T follicular helper cell (primary cell): ENCODE measurements at places on chromosomes 13 and 19.
A peak's percentile ranks its signal among the peaks of the same experiment; 100 is the strongest.

DNA sequence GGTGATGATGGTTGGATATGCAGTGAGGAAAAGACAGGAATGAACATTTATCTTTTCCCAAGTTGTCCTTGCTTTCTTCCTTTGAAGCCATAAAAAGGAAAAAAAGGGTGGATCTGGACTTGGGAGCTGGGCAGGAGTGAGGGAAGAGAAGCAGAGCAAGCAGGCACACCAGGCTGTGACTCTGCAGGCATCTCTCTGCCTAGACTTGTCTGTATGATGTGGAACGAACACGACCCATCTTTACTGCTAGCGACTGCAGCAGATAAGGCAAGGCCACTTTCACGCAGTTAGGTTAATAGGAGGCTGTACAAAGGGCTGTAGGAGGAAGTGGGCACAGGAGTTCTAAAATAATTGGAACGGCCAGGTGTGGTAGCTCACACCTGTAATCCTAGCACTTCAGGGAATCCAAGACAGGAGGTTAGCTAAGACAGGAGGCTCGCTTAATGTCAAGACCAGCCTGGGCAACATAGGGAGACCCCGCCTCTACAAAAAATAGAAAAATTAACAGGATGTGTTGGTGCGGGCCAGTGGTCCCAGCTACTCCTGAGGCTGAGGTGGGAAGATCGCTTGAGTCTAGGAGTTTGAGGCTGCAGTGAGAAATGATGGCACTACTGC lies 961 bp upstream of the URI1 start:
- no peak for DNase-seq

DNA sequence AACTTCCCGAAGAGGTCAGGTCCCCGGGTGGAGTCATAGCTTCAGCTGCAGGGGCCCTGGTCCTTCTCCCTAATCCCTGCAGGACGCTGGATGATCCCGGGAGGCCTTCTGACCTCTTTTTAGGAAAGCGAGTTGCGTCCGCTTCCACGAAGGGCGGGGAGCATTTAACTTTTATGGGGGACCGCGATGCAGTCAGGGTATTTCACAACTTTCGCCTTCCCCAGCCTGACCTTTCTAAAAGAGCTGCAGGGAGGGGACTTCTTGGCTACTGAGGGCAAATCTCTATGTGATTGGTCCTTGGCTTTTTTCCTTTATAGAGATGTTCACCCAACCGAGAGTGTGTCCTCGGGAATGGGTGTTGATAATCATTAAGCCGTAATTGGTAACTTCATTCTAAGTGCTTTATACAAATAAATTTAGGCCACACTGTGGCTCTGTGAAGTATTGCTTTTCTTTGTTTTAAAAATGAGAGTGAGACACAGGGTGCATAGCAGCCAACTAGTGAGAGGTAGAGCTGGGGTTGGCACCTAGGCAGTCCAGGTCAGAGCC lies 778 bp downstream of the ZNF230 start:
- DNase-seq: no peak

GRCh38 chr13:78786459-78786858 lies 127.5 kb upstream of the OBI1 start:
- DNase-seq: no peak

DNA sequence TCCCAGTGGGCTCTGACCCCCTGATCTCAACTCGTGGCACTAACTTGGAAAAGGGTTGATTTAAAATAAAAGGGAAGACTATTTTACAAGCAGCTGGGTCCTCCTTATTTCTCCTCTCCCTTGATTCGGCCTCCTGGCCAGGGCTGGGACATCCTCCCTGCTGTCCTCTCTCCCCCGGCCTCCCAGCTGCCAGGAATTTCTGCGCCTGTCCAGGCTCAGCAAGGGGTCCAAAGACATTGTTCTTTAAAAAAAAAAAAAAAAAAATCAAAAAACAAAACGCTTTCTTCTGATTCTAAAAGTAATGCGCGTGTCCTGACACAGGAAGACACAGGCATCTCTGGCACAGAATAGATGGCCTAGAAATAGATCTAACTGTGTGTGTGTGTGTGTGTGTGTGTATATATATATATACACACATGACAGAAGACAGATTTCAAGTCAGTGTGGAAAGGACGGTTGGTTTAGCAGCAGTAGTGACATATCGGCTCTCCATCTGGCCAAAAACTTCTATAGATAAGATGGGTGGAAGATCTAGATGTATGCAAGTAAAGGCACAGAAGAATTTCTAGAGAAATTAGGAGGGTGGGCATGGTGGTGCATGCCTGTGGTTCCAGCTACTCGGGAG lies 12.3 kb upstream of the LENG8 start:
- no peak for DNase-seq

GRCh38 chr13:49336655-49337054 lies 88.9 kb downstream of the CDADC1 start:
- no peak for DNase-seq

DNA sequence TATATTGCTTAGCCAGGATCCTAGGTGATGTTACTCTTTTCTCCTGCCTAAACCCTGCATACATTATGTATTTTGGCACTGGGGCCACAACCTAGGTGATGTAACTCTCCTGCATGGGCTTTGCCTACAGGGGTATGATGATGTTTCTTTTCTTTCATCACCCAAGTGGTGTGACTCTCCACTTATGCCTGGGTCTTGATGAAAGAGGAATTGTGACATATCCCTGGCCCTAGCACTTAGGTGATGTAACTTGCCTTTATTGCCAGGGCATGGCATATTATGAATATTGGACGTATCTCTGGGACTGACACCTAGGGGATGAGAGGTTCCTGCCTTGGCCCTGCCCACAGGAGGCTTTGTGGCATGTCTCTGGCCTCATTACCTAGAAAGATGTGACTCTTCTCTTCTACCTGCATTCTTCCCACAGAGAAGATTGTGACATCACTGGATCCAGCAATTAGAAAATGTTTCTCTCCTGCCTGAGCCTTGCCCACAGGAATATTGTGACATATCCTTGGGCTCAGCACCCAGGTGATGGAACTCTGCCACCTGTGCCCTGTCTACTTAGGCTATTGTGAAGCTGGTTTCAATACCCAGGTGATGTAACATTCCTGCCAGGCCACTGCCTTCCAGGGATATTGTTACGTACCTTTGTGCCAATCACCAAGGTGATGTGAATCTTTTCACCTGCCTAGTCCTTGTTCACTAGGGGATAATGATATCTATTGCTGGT lies 27.3 kb upstream of the ZNF254 start:
- DNase-seq: no peak

DNA sequence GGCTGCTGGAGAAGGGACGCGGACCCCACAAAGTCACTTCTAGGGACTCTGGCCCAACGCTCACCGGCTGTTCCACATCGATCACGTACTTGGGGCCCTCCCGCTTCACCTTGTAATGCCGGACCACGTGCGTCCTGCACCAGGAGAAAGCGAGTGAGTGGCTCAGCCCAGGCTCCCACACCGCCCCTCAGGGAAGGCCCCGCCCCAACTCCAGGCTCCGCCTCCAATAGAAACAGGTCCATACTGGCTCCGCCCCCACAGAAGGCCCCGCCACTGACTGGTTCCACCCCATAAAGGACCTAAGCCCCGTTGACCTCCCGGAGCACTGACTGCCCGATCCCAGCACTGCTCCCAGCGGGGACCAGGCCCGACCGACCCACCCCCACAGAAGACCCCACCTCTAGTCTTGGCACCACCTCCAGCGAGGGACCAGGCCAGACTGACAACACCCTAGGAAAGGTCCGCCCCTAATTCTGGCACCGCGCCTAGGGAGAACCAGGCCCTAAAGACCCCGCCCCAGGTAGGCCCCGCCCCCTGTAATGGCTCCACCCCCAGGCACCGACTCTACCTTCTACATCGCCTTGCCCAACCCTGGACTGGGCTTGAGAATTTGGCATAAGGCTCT lies 11.3 kb downstream of the STAP2 start:
- DNase-seq: peak; percentile 54

- peak; percentile 50 for DNase-seq
Measured at GRCh38 chr19:40612831-40613689, 11.9 kb downstream of the LTBP4 start.

- no peak for DNase-seq
Measured at GRCh38 chr13:42832341-42833096, 51.1 kb downstream of the FAM216B start.

- DNase-seq: no peak
Measured at GRCh38 chr13:98519976-98520375, 56.9 kb downstream of the STK24 start.

DNA sequence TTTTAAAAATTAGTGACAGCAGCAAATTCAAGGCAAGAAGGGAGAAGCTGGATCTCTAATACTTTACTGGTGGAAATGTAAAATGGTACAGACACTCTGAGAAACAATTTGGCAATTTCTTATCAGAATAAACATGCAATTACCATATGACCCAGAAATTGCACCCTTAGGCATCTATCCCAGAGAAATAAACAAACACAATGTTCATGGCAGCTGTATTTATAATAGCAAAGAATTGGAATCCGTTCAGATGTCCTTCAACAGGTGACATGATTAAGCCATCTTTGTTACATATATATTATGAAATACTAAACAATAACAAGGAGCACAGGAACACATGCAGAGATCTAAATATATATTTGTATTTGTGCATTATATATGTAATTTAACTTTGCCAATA lies 756.5 kb downstream of the SLITRK1 start:
- no peak for DNase-seq

DNA sequence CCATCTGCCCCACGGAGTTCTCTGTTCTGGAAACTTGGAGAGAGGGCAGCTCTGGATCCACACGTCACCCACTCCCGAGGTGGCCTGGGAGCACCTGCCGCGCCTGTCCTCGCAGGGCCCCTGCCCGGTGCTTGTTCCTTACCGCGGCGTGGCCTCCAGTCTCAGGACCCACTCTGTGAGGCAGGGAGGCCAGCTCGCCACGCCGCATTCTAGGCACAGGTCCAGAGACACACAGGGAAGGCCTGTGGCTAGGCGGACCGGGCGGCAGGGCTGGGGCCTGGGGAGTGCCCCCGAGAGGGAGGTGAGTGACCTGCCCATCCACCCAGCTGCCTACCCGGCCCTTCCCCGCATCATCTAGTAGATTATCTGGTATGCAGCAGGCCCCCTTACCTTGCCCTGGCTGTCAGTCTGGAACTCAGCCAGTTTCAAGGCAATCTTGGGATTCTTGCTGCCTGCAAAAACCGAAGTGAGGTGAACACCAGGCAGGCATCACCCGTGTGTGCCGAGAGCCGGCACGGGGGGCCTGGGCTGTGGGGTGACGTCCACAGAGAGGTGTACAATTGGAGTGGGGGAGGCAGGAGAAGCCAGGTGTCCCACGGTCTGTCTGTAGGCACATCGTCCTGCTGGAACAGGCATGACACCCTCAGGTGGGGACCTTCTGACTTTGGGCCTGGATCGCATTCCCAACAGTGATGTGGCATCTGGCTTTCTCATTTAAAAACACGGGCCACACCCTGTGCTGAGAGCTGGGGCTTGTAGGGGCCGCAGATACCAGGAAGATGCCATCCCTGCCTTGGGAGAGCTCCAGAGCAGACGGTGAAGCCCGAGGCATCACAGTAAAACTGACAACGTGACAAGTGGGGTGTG lies 23.6 kb downstream of the DPP9 start:
- DNase-seq: no peak

GRCh38 chr19:49823472-49823871 lies 5.4 kb downstream of the MED25 start:
- no peak for DNase-seq

- no peak for DNase-seq
Measured at GRCh38 chr19:5154129-5154798, 185.4 kb downstream of the KDM4B start.

- DNase-seq: peak; percentile 32
Measured at GRCh38 chr19:54189145-54189734, at the start of gene MBOAT7. MBOAT7 (minus strand) TSS chr19:54189580; CDS start chr19:54188508, 1,072 bp downstream.

DNA sequence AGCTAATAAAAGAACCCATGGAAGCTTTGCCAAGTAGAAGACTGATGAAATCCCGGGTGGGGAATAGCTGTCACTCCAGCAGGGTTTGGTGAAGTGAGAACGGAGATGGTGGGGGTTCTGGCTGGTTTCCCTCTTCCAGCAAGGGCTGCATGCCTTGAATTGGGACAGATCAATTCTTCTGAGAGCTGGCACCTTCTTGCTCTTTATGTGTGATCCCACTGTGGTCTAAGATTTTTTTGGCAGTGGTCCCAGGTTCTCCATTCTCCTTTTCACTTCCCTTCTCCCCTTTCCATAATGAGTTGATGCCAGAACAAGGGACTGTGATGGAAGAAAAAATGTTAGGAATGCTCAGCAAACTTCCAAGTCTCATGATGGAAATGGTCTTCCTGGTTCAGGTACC lies 50.0 kb downstream of the TNFSF11 start:
- DNase-seq: no peak

GRCh38 chr19:5969476-5969875 lies 8.5 kb downstream of the RANBP3 start:
- DNase-seq: no peak

DNA sequence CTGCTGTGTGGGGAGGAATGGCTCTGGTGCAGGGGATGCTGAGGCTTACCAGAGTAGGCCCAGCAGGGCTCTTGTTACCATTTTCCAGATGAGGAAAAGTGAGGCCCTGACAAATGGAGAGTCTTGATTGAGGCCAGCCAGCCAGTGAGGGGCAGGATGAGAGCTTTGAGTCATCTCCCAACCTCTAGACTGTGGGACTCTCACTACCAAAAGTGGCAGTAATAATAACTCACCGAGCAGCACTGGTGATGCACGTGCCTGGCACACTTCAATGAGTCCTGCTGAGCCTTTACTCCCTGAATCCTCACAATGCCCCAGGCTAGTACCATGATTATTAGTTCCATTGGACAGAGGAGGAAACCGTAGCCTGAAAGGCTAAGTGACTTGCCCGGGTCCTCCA lies 7.8 kb downstream of the CIC start:
- no peak for DNase-seq

DNA sequence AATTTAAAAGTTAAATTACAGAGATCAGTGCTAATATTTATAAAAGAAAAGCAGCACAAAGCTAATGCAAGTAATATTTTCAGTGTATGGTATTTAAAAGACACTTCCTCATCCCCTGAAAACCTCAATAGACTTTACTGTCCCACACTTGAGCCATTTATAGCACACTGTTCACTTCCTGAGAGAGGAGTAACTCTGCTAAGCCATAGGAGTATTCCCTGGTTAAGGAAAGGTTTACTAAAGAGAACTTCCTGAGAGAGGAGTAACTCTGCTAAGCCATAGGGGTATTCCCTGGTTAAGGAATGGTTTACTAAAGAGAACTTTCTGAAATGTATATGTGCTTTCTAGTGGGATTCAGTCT lies 159.4 kb downstream of the NHLRC3 start:
- DNase-seq: no peak

DNA sequence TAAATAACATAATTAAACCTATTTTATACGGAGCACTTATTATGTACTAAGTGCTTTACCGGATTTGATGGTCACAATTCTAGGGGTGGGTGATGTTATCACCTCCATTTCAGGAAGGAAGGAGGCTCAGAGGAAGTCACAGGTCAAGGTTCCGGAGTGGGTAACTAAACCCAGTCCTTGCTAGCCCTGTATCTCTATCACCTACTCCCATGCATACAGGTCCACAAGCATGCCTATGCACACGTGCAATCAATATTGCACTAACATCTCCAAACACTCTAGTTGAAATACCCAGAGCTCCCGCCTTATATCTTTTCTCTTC lies 17.8 kb upstream of the FOSB start:
- DNase-seq: no peak

GRCh38 chr19:1254530-1255185 lies 6.3 kb downstream of the MIDN start:
- no peak for DNase-seq
